ENCODE measurements at places on chromosomes 6 and 20.
A peak's percentile ranks its signal among the peaks of the same experiment; 100 is the strongest.

DNA sequence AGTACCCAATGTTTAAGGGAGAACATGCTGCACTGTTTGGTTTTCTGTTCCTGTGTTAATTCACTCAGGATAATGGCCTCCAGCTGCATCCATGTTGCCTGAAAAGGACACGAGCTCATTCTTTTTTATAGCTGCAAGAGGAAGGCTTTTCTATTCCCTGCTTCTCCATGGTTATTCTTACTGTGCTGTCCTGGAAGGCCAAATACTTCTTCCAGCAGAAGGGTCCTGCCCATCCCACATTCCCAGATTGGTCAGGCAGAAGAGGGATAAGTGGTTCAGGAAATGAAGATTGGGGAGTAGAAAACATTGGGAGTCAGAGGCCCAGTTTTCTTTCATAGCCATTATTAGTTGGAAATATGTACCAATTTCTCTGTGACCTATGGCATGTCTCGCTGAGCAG is 122.4 kb downstream of the TCP11 start:
- no peak for DNase-seq

DNA sequence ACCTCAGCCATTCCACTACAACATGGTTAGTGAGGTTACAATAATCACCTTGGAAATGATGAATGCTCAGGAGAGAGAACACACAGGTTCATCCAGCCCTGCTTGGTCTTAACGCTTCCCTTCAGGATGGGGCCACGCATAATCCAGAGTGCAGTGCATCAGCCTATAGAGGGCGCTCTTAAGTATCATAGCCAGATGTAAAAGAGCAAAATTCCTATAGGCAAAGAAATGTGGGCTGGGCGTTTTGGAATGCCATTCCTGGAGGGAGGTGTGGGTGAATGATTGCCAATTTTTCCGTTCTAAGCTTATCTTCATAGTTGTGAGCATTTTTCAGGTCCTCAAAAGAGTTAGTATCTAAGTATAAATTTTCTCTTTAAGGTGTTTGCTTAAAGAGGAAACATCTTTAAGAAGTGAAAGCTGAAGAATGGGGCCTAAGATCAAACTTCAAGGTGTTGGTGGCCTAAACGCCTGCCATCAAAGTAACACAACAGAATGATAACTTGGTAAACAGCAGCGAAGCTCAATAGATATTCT is 1.8 kb downstream of the RIPOR2 start:
- DNase-seq: no peak

DNA sequence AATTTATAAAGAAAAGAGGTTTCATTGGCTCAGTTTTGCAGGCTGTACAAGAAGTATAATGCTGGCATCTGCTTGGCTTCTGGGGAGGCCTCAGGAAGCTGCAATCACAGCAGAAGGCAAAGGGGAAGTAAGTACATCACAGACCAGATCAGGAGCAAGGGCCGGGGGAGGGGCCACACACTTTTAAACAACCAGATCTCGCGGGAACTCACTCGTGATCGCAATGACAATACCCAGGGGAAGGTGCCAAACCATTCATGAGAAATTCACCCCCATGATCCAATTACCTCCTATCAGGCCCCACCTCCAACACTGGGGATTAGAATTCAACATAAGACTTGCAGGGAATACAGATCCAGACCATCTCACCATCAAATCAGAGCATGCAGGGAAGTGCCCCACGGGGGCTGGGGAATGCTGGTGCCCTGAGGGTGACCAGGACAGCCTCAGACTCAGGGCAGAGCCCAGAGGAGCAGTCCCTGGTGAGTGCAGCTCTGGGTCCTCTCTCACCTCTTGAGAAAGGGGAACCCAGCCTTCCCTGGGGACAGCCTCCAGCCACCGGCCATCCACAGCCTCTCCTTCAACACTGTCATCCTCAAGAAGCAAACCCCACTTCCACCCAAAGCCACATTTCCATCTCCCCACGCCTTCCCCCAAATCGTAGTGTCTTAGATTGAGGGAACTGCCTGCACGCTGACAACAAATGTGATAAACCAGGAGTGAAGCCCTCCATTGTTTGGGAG is 80.7 kb downstream of the ANKRD60 start:
- DNase-seq: no peak

GRCh38 chr6:108741331-108741989 is 106.8 kb upstream of the ARMC2 start:
- no peak for DNase-seq

DNA sequence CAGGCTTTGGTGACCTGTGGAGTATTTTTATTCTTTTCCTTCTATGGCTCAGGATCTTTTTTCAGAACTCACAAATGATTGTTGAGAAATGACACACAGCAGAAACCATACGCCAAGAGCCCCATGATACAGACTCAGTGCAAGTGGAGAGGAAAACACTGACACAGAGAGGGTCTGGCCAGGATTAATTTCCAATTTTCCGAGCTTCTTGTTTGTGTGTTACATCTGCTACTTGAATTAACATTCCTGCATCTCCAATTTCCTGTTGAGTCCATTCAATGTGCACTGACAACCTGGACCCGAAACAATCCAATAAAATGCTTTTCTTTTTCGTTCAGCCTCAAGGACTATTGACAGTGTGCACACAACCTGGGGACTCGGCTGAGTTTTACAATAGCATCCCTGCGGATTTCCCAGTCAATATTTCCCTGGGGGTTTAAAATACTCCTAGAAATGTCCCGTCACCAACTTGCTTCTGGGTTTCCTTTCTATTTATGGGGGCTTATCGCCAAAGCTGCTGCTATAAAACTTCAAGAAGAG is 4.9 kb upstream of the MLN start:
- no peak for DNase-seq

GRCh38 chr20:44025756-44026155 is 111.1 kb downstream of the TOX2 start:
- no peak for DNase-seq

DNA sequence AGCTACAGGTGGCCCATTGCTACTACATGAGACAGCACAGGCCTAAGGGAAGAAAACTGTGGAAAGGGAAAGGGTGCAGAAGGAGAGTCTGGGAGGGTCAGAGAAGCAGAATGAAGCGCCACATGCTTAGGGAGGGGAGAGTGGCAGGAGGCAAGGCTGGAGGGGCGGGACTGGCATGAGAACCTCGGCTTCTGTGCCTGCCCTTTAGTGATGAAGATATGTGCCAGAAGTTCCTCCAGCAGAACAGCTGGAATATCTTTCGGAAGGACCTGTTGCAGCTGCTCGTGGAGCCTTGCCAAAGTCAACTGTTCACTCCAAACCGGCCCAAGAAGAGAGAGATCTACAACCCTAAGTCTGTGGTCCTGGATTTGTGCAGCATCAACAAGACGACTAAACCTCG is 61.8 kb downstream of the CNBD2 start:
- DNase-seq: no peak

DNA sequence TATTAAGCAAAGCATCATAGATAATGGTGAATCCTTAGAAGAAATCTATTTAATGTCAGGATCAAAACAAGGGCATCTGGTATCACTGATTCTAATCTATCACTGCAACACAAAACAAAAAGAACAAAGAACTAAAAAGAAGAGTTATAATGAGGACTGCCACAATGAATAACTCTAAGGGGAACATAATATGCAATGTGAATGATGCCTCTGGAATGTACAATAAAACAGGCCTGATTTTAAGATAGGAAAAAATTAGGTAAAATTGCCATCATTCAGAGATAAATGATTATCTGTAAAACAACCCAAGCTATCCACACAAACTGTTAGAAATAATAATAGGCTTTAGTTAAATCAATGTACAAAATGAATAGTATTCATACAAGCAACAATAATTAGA is 936.7 kb upstream of the CITED2 start:
- no peak for DNase-seq

GRCh38 chr20:38253571-38253970 is 7.0 kb downstream of the KIAA1755 start:
- DNase-seq: no peak

GRCh38 chr6:106199998-106200397 is 113.9 kb downstream of the PRDM1 start:
- DNase-seq: no peak

DNA sequence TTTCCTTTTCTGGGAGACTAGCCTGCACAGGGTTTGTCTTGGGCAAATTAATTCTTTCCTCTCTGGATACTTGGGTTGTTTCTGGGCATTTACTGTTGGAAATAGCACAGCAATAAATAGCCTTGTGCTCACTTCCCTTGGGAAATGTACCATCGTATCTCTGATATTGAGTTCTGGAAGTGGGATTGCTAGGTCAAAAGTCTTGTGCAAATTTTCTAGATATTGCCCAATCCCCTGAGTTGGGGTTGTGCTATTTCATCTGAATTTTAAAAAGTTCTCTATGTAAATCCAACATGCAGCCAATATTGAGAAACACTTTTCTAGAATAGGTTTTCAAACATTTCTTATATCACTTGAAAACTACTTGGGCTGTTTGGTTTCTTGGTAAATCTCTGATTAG is 64.0 kb upstream of the ELOVL5 start:
- no peak for DNase-seq

GRCh38 chr6:399785-400534 is 8.4 kb downstream of the IRF4 start:
- DNase-seq: no peak

- DNase-seq: peak; percentile 32
Observed at GRCh38 chr6:154410619-154411072, 54.0 kb upstream of the IPCEF1 start.

DNA sequence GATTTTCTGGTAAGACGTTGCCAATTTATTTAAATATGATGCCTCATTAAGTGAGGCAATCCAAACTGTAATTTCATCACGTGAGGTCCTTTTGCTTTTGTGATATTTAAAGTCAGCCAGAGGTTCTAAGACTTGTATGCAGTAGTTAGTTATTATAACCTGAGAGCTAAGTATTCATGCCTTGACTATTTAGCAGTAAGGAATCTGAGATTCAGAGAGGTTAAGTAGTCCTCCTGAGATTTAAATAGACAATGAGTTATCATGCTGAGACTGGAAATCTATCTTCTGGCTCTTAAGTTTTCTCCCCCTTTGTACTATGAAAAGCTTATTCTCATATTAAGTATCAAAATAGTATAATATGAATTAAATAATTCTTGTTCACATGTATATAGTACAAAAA is 158.0 kb downstream of the UTRN start:
- DNase-seq: no peak

- DNase-seq: no peak
Observed at GRCh38 chr6:64644024-64644423, 1008.4 kb downstream of the PHF3 start.

GRCh38 chr6:105087571-105088211 is 92.1 kb downstream of the POPDC3 start:
- DNase-seq: no peak

GRCh38 chr6:25642667-25643328 is 9.2 kb upstream of the SCGN start:
- DNase-seq: no peak

DNA sequence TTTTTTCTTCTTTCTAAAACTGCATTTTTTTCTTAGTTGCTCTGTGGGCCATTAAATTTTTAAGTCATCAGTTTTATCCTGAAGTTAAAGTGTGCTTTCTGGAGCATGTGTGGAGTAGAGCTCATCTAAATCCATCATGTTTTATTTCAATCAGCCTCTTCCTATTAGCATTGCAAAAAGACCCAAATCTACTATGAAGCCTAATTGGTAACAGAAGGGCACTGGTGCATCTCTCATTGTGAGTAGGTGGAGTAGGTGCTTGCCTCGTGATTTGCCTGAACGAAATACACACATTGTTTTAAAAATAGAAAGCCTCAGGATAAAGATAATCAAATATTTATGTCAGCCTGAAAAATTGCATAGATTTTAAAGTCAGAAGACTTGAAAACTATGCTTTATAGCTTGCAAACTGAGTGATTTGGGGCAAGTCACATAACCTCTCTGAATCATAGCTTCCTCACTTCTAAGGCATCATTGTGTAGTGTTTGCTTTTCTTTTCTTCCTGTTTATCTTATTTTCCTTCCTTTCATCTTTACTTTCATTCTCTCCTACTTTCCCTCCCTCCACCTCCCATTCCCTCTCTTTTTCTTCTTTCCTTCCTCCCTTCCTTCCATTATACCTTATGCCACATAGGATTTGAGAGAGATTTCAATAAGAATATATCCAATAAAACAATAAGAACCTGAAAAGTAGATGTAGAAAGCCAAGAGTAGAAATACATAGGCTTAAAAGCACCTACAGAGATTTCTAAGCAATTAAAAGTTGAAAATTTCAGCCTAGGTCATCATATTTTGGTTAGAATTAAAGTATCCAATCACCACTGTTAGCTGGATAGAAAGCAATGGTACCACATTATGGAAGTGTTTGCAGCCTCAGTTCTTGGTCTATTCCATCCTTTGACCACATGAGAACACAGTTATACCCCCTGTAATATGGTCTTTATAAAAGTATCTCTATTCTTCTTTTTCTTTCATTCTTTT is 49.6 kb upstream of the RNF146 start:
- no peak for DNase-seq

DNA sequence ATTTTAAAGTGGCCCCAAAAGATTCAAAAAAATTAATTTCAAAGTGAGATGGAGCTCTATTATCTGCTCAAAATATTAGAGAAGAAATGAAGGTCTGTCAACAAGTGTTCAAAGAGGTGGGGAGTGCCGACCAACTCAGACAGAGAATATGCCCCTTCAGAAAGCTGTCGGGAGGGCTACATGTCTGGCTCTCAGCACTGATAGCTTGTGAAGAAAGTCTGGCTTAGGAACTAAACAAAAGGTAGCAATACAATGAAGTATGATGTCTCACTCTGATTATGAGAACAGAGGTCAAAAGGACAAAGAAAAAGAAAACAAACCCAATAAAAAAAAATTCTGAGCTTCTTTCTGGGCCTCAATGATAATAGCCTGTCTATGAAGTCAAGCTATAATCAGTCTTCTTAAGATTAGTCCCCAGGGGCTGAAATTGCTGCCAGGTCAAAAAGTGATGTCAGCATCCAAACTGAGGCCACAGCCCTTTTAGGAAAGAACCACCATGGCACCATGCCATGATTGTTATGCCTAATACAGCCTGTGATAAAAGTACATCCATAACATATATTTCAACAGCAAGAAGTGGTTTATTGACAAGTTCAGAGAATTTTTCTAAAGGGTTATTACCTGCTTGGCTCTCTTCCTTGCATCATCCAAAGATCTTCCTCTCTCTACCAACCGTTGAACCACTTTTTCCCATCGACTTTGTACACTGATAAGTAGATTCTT is 150.9 kb downstream of the DST start:
- no peak for DNase-seq

DNA sequence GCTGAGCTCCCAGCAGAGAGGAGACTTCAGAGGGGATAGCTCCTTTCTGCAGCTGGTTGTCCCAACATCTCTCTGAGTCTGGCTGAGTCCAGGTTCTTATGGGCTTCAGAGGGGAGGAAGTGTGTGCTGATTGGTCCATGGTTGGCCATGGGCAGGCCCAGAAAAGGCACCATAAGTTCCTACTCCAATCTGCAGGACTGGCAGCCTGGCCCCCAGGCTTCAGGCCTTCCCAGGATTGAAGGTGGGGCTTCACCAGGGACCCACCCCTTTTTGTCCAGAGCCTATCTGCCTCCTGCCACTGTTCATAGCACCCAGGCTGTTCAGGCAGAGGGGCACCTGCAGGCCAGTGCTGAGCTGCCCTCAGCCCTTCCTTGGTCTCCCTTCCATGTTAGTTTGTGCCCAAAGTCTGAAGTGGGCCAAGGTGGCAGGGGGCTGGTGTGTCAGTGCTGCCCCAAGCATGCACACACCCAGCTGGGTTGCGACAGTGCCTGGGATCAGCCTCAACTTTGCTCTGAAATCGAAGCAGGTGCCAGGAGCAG is 21.6 kb upstream of the TOP1 start:
- no peak for DNase-seq

GRCh38 chr6:11851387-11851786 is 72.8 kb upstream of the ADTRP start:
- DNase-seq: no peak

GRCh38 chr6:160447350-160447749 is 99.2 kb downstream of the SLC22A3 start:
- no peak for DNase-seq

- DNase-seq: no peak
Observed at GRCh38 chr6:7050872-7051779, 56.6 kb upstream of the RREB1 start.

All from stimulated activated CD8-positive, alpha-beta memory T cell treated with anti-CD3 and anti-CD28 coated beads, Interleukin-7, amount 100 ng/mL, for 48 hours (primary cell).